Stimulated activated CD4-positive, alpha-beta T cell treated with anti-CD3 and anti-CD28 coated beads, Interleukin-2, amount 100 ng/mL, for 4 hours (primary cell): ENCODE measurements at places on chromosomes 13 and 19.

DNA sequence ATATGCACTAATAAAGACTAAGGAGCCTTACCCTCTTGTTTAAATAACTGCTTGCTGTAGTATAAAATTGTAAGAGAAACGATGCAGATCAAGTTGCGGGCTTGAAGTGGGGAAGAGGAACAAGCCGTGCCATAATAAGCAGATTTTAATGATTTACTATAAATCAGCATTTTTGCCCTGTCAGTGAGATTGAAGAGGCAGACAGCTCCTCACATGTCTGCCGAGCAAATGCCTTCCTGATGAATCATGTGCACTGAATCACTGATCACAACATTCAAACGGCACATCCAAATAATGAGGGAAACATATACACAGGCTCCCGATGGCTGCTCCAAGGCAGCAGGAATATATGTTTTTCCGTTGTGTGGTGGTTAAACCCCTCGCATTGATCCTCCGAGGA, 282.9 kb downstream of the TSHZ3 start:
- no peak for DNase-seq

DNA sequence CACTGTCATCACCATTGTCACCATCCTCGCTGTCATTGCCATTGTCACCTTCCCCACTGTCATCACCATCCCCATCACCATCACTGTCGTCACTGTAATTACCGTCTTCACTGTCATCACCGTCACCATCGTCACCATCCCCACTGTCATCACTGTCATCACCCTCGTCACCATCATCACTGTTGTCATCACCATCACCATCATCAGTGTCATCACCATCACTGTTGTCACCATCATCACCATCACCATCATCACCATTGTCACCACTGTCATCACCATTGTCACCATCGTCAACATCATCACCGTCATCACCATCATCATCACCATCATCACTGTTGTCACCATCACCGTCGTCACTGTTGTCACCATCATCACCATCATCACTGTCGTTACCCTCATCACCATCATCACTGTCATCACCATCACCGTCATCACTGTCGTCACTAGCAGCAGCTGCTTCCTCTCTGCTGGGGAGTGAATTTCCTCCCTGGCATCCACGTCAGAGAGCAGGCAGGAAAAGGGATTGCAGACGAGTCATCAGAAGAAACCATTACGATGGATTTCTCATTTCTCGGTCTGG, 27.3 kb downstream of the TMEM255B start:
- DNase-seq, result no peak

GRCh38 chr13:43127103-43127798, 103.9 kb downstream of the DNAJC15 start:
- DNase-seq, result no peak

- DNase-seq, result no peak
Observed at GRCh38 chr13:71967990-71968389, 101.0 kb upstream of the DACH1 start.

- no peak for DNase-seq
Observed at GRCh38 chr13:98519976-98520375, 56.9 kb downstream of the STK24 start.

DNA sequence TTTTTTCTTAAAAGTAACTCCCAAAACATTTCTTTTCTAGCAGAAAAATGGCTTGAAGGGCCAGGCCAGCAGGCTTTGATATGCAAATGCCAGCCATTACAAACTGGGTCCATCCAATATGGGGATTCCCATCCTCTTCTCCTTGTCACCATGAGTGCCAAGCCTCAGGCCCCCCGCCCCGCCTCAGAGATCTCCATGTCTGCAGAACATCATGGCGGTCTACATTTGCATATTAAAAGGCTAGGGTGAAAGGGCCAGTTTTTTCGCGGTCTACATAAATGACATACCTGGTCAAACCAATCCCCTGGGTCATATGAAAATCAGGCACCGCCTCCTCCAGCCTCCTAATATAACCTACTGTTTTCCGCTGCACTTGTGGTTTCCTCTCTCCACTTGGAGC, 1327.6 kb downstream of the UQCRFS1 start:
- DNase-seq, result no peak

GRCh38 chr13:77719128-77719527, 21.6 kb downstream of the SLAIN1 start:
- no peak for DNase-seq

DNA sequence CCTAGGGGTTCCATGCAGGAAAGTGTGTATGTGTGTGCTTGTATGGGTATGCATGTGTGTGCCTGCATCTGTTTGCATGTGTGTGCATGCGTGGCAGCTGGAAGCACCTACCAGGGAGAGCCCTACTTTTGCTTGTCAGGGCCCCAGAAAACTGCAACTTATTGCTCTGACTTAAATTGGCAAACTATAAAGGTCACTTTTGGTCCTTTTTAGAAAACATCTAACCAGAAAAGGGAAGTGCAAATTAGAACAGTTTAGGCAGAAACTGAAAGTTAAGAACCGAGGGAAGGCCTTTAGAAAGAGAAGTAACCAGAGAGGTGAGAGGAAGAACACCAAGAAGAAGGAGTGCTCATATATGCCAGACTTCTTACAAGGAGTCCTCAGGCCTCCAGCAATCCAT, 32.5 kb downstream of the DLEU7 start:
- DNase-seq, result no peak

DNA sequence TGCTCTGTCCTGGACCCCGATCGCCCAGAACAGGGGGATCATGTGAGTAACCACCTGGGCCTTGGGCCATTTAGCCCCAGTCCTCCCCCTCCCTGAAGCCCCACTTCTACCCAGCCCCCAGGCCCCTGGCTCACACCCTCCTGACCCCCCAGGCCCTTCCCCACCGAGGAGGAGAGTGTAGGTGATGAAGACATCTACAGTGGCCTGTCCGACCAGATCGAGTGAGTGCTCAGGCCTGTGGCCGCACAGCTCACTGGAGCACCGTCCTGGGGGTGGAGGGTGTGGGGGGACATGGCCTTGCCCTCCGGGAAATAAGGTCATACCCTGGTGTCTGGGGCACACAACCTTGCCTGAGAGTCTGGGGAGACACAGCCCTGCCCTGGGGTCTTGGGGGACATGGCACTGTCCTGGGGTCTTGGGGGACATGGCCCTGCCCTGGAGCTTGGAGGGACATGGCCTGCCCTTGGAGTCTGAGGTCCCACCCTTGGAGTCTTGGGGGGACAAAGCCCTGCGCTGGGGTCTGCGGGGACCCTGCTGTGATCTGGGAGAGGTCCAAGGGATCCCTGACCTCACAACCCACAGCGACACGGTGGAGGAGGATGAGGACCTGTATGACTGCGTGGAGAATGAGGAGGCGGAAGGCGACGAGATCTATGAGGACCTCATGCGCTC, 49.3 kb downstream of the VAV1 start:
- no peak for DNase-seq

- no peak for DNase-seq
Observed at GRCh38 chr13:110150384-110151101, 156.4 kb downstream of the COL4A1 start.

- DNase-seq, result no peak
Observed at GRCh38 chr13:26501641-26502040, 55.8 kb upstream of the WASF3 start.

- peak; percentile 48 for DNase-seq
Observed at GRCh38 chr19:11881151-11881800, 6.3 kb upstream of the ZNF69 start.

GRCh38 chr13:33445476-33445875, 159.9 kb upstream of the STARD13 start:
- no peak for DNase-seq

GRCh38 chr19:4385291-4386040, 14.9 kb downstream of the SH3GL1 start:
- no peak for DNase-seq

- DNase-seq, result no peak
Observed at GRCh38 chr19:41325947-41326706, 16.2 kb downstream of the CCDC97 start.

DNA sequence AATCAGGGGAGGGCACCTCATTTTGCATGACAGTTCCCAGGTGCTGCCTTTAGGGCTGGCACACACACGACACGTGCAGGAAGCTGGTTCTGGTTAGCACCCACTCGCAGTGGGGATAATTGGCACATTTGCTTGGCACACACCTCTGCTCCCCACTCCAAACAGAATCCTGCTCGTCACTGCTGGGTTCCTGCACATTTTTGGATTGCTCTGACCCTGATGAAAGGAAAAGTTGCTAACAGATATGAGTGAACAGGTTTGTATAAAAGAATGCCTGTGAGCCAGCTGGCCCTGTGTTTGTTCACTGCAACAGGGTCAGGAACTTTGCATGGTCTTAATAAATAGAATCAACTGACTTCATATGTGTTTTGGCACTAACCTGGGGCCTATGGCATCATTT, 1500.4 kb downstream of the EFNB2 start:
- DNase-seq, result no peak

DNA sequence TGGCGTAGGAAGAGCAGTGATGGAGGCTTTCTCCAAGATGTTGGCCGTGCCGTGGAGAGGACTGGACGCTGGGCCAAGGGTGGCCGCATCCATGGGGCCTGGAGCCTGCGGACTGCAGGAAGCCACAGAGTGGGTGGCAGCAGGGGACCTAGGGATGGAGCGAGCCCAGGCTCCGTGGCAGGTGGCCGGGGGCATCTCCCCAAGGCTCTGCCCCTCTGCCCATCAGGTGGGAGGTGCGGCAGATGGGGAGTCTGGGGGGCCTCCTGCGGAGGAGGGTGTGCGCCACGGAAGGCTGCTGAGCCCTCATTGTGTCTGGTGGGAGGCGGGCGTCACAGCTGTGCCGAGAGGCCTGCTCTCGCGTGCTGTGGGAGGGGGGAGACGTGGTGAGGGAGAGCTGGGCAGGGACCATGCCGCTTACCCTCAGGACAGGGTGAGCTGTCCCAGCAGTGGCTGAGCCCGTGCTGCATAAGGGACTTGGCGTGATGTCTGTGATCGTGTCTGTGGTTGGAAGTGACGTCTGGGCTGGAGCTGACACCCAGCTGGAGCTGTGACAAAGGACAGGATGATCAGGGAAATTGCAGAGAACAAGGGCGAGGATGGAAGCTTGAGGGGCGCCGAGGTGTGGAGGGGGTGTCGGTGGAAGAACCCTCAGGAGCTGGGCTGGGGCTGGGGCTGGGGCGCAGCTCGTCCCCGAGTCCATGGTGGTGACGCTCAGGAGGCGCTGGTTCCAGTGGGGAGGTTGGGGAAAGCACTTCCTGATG, 13.4 kb downstream of the MCF2L start:
- DNase-seq, result no peak

DNA sequence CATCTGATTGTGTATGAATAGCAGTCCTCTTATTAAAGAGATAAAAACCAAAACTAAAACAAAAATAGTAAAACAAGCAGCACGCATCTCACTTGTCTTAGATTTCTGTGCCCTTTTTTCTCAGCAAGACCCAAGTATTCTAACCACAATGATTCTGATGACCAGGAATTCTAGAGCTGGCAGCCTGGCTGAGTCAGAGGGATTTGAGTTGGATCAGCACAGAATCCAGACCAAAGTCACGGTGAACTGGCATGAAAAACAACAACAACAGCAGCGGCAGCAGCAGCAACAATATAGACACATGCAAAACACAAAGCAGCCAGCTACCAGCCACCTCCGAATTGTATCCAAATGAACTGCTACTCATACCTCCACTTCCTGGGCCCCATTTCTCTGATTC, 360.5 kb downstream of the KCNRG start:
- DNase-seq, result no peak

DNA sequence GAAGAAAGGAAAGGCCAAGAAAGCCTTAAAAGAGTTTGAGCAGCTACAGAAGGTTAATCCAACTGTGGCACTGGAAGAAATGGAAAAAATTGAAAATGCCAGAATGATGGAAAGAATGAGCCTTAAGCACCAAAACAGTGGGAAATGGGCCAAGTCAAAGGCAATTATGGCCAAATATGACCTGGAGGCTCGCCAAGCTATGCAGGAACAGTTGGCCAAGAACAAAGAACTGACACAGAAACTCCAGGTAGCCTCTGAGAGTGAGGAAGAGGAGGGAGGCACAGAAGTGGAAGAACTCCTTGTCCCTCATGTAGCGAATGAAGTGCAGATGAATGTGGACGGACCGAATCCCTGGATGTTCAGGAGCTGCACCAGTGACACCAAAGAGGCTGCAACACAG, 5.1 kb downstream of the UTP14C start:
- DNase-seq, result no peak

- DNase-seq, result no peak
Observed at GRCh38 chr13:42495751-42496150, 78.2 kb upstream of the TNFSF11 start.

DNA sequence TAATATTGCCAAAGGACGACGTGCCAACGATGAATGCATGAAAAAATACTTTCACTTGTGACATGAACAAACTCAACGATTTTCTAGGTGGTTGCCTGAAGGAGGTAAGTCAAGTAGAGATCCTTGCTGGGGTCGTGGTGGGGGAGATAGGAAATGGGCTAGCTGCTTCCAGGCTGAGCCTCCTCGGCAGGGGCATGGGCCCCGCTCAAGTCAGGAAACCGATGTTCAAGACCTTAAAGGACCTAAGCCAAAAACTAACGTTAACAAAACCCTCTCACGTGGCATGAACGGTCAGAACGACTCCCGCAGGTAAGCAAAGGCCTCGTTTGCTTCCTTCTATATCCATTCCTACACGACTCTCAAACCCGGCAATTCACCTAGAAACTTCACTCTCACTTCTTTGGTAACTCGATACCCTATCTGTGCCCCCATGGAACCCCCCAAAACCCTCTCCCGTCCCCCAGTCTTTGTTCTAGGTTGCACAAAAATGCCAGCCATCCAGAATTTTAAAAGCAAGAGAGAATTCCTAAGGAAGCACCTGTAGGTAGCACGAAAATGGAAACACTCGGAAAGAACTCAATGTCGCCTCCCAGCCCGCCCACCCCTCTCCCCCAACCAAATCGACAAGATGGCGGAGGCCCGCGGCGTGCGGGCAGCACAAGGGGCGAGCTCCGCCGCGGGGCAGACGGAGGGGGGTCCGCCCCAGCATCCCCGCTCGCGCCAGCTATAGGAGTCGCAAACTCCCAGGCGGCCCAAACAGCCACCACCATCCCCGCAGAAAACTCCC, 13.6 kb downstream of the ACP4 start:
- peak; percentile 21 for DNase-seq

GRCh38 chr19:4363571-4364304, 20.4 kb downstream of the MPND start:
- no peak for DNase-seq

DNA sequence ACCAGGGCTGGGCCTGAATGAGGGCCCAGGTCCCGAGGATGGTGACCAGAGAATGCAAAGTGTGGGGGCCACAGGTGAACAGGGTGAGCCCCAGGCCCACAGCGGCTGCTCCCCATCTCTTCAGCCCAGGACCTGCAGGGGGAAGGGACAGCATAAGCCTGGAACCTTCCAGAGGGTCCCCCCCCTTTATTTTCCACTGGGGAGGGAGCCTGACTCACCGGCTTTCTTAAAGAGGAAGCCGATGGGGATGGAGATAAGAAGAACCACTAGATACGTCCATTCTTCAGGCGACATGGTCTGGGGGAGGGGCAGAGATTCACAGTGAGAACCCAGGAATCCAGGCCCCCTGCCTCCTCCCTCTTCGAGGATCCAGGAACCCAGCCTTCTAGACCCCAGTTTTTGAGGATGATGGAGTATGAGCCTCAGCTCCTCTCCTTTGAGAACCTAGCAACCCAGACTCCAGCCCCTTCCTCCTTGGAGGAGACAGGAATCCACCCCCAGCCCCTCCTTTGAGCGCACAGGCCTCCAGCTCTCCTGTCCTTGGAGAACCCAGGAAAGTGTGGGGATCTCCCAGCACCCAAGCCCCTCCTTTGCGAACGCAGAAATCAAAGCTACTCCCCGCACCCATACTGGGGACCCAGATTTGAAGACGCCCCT, 1.0 kb downstream of the MBOAT7 start:
- DNase-seq, result peak; percentile 66

- DNase-seq, result no peak
Observed at GRCh38 chr13:20383058-20383457, 142.6 kb downstream of the CRYL1 start.
